ENCODE measurements at places on chromosomes 11 and 22.

- no peak for DNase-seq
These were observed 80.7 kb downstream of the GGT1 start for GRCh38 chr22:24683691-24684090.

DNA sequence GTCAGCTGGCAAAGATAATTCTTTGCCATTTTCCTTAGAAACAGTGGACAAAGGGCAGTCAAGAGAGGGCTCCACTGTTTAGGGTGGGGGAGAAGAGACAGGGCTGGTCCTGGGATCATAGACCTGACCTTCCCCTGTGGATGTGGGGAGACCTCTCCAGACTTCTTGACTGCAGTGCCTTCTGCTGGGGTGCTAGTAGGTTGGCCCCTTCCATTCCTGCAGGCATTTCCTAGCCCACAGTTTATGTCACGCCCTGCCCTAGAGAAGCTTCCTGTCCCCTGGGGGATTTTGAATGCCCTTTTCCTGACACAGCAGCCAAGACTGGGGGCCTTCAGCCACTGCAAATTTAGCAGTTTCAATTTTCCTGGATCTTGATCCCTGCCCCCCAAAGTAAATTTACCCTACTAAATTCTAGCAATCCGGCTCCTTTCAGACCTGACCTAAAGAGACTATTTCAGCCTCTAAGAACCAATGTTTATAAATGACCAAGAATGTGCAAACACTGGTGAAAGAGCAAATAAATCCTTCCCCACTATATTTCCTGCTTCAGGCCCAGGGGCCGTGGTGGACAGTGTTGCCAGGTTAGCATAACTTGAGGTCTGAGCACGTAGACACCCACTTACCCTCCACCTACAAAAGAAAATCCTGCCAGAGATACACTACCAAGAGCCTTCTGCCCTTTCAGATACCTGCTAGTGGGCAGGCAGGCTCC is 58.4 kb downstream of the PPFIBP2 start:
- peak; percentile 77 for DNase-seq

DNA sequence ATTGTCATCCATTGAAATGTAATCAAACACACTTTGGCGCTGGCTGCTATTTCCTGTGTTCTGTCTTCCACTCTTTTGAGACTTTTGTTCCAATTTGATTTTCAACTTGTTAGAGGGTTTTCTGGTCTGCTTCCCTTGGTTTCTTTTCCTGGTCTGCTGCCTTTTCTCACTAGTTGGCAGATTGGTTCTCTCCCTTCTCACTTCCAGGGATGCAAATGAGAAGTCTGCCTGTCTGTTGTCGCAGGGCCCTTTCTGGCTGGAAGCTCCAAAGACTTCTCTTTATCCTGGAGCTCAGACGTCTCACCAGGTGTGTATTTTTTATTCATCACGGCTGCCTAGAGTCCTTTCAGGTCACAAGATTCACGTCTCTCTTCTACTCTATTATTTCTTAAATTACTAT is 84.0 kb downstream of the RPS6KA4 start:
- DNase-seq: no peak

- DNase-seq: no peak
These were observed 105.7 kb upstream of the B3GAT1 start for GRCh38 chr11:134517621-134518293.

Measured in stomach (tissue), 19 donors.